ENCODE measurements at places on chromosomes 6 and 20. TPM values are rescaled to one million over a fixed set of nuclear protein-coding genes. Genes with fewer than 3 reads are reported as not detected.

Gene DPPA5
- total RNA-seq = 1.2 TPM

Gene OR12D3
- not detected for total RNA-seq

Gene GRM1
- 0.07 TPM for total RNA-seq

DNA sequence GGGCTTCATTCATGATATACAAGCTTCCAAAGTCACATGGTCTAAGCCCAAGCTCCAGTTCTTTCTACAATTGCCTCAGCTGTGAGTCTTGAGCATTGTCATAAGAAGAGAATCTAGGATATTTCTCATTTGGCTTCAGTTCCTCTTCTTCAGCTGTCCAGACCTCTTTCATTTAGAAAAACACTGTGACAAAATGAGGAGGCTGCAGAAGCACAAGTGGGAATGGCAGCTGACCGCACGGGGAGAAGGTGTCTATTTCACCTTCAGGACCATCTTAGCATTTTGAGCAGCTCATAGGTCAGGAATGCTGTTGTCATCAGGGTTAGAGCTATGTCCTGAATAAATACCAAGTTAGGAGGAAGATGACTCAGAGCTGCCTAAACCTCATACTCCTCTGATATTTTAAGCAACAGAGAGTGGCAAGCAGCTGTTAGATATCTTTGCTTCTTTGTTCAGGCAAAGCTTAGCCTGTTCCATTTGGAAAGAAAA lies 390.1 kb upstream of the CITED2 start:
- DNase-seq = no peak
- H3K4me3 ChIP-seq = no peak overlapping the region
- no peaks in the 10 kb centered on the region for H3K27me3 ChIP-seq
- H3K27ac ChIP-seq = no peak overlapping the region
- no peaks in the 10 kb centered on the region for H3K36me3 ChIP-seq
- no peaks in the 10 kb centered on the region for H3K4me1 ChIP-seq

DNA sequence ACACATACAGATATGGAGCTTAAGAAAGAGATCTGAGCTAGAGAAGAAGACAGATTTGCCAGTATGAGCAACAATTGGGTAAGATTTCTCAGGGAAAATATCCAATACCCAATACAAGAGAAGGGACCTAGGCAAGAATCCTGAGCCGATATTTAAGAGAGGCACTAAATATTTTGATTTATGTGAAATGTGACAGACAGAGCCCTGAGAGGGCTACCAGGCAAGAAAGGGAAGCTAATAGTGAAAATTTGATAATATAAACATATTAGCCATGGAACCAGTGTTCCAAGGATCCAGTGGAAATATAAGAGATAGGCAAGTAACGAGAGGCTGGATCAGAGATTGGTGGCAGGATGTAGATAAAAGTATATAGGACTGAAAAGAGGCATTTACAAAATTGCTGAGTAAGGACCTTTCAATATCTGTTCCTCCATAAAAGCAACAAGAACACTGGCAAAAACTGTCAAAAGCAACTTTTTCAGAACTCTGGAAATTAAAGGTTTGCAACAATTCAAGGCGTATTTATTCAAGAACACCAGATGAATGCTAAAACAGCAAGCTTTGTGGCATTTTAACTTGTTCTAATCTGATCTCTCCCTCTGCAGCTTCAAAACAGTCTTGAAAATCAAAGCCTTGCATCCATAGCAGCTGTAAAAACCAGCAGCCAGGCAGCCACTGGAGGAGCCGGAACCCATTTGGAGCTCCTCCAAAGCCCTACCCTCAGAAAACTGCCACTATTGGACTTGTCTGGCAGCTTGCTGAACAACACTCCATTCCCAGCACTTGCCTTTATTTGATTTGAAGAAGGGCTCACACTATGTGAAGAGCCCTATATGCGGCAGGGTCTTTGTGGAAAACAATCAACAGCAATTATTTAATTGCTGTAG lies 58.8 kb downstream of the REV3L start:
- H3K27me3 ChIP-seq = no peaks in the 10 kb centered on the region
- no peaks in the 10 kb centered on the region for H3K4me1 ChIP-seq
- no peak for DNase-seq

DNA sequence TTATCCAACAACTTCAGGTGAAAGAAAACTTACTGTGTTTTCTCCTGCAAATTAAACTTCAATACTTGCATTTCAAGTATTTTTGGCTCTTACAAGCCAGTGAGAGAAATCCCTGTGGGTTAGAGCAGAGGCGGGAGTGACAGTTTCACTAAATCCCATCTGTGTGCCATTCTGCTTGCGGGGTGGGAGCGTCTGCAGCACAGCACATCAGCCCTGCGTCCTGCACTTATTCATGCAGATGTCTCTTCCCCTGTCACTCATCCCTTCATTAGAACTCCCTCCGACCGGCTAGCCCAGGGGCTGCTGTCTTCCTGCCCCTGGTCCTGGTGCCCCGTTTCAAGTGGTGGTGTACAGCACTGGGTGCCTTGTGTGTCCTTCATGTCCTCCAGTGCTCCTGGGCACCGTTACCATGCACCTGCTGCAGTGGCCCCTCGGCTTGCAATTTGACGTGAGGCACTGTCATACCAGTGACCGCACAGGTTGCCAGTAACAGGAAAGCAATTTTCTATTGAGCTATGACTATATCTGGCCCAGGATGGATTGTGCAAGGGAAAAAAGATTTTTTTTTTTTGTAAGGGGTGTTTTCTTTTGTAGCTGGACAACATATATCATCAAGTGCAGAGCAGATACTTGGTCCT lies 59.4 kb downstream of the INSM1 start:
- no peaks in the 10 kb centered on the region for H3K4me1 ChIP-seq
- no peaks in the 10 kb centered on the region for H3K36me3 ChIP-seq
- H3K27ac ChIP-seq = no peak overlapping the region
- H3K27me3 ChIP-seq = no peaks in the 10 kb centered on the region
- no peak for DNase-seq
- H3K4me3 ChIP-seq = no peak overlapping the region

GRCh38 chr6:163589387-163589786 lies 174.9 kb downstream of the QKI start:
- peaks cover 30% of the 10 kb centered on the region for H3K36me3 ChIP-seq
- H3K4me1 ChIP-seq = no peaks in the 10 kb centered on the region
- H3K27ac ChIP-seq = no peak overlapping the region

All from H9 (cell line).